ENCODE measurements at places on chromosomes 2 and 18.
A peak's percentile ranks its signal among the peaks of the same experiment; 100 is the strongest.

DNA sequence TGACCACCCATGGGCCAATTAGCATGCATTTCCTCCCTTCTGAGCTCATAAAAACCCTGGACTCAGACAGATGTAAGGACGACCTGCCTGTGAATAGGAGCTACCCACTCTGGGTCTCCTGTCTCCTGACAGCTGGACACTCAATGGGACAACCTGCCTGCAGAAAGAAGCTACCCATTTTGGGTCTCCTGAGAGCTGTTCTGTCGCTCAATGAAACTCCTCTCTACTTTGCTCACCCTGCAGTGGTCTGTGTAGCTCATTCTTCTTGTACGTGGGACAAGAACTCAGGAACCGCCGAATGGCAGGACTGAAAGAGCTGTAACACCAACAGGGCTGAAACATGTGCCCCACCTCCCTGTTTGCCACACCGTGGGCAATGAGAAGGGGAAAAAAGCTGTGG, 60.3 kb upstream of the DYNC1I2 start:
- no peak for DNase-seq

DNA sequence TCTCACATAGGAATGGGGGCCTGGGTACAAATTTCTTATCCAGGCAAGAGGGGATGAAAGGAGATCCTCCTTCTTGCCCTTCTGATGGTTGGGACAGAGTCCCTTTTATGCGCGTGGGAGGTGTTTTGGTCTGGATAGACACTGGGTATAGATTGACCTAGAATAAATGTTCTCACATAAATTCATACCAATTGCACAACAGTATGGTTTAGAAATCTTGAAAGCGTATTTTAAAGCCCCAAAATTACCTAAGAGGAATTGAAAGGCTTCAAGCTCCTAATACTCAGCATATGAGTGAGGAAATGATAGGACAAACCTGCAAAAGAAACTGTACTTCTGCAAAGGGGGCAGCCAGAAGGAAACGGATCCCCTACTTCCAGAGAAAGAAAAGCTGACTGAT, 2.6 kb upstream of the BCL2 start:
- no peak for DNase-seq

- DNase-seq: no peak
Observed at GRCh38 chr2:231348173-231348572, 47.3 kb upstream of the B3GNT7 start.

DNA sequence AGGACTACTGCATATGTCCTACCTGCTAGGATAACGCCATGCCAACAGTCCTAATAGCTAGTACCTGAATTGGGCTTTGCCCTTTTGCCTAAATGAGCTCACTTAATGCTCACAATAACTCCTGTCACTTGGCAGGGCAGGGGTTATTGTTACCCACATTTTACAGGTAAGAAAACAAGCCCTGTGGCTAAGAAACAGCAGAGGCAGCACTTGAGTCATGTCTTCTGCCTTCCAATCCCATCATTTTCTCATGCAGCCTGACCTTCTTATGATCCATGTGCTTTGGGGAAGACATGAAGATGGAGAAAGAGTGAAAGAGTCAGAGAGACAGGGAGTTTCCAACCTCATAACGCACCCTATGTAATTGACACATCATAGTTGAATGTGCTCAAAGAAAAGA, 33.6 kb upstream of the LPIN1 start:
- no peak for DNase-seq

- DNase-seq: peak; percentile 43
Observed at GRCh38 chr2:126657636-126658318, 1.8 kb downstream of the GYPC start.

GRCh38 chr2:216695401-216695821, at the start of gene IGFBP5:
Gene IGFBP5, minus strand, starts transcription at chr2:216695549. Its CDS starts 774 bp downstream, at chr2:216694775.
- DNase-seq: no peak

DNA sequence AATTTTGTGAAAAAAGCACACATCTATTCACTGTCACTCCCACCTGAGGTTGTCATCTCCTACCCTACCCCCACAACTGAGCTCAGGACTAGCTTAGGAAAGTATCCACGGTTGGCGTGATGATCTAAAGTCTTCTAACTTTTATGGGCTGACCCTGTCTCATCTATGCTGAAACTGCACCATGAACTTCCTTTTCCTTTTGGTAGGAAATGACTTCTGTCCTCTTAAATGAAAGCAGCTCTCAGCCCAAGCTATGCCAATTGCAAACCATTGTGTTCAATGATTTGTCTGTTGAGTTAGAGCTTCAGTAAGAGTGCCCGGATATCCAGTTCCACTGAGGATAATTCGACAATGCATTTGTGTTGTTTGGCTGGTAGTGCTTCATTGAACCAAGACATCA, 52.7 kb downstream of the ARHGAP25 start:
- DNase-seq: no peak

DNA sequence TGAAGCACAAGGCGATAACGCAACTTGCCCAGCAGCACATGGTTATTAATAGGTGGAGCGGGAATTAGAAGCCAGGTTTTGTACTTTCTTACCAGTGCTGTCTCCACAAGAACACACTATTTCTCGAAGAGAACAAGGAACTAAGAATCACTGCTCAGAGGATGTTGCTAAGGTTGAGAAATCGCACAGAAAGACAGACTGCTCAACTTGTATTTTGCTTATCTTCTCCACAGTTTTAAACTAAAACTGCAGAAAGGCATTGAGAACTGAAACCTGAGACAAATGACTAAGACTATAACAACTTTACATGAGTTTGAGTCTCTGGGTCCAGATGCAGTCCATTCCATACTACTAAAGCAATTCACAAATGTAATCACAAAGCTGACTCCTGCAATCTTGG, 6.2 kb downstream of the PRKD3 start:
- no peak for DNase-seq

- no peak for DNase-seq
Observed at GRCh38 chr2:27829791-27830190, 58.3 kb downstream of the MRPL33 start.

- no peak for DNase-seq
Observed at GRCh38 chr2:197606180-197606579, 69.2 kb downstream of the RFTN2 start.

DNA sequence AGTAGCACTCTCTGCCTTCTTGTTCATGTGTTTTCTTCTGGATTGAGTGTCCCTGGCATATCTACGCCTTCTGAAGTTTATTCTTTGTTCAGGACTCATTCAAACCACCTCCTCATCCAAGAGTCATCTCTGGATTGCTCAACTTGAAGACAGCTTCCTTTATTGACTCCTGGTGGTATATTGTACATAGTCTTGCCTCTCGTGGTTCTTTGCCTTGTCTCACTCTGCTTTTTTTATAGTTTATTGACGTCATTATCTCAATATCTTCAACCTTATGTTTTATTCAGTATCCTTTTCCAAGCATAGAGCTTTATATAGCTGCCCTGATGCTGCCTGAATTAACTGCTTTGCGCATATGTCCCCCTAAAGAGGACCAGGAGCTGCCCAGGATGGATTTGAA, 161.7 kb downstream of the INSIG2 start:
- DNase-seq: no peak

GRCh38 chr2:46082531-46083485, 214.4 kb upstream of the EPAS1 start:
- DNase-seq: no peak

DNA sequence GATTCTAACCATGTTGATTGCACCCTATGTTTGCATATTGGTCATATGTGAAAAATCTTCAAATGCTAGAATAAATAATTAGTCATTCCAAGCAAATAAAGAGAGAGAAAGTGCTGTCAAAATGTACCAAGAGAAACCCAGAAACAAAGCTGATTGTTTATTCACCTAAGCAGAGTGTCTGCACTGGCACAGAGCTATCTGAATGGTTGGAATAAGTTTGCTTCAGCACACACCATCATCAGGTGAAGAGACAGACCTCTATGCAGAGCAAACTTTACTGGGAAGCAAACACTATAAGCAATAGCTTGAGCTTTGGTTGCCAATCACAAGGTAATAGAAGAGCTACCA, 25.4 kb downstream of the DSG4 start:
- no peak for DNase-seq

DNA sequence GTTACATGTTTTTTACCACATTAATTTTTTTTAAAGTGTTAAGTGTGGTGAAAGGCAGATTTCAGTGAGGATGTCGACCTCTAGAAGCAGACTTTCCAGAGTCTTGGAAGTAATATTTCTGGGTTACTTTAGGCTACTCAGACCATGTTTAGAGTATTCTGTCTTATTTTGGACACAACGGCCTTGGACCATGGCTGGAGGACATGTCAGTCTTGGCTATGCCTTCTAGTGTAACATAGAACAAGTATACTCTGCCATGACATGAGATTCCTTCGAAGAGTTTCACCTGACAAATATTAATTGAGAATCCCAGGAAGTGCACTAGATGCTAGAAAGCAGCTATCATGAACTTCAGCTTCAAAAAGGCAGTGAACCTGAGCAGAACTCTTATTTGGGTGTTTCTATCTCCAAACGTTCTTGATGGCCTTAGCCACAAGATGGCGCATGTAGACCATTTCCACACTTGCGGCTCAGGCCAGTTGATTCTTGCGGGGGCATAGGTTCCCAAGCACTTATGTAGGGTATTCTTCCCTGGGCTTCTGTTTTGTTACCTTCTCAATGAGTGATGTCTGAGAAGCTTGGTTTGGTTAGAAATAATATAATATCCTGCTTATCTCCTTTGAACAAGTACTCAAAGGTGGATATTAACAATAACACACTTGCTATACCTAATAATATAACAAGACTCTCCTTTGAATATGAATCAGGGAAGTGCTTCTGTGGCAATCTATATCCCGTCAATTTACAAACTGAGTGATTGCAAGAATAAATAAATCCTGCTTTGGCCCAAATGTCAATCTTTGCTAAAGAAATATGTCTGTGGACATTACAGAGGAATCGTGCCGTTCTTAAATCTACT, 62.0 kb downstream of the CACNB4 start:
- peak; percentile 10 for DNase-seq

- DNase-seq: no peak
Observed at GRCh38 chr2:166180951-166181812, 53.4 kb upstream of the SCN1A start.

- DNase-seq: no peak
Observed at GRCh38 chr2:40173276-40173675, 278.6 kb downstream of the SLC8A1 start.

- DNase-seq: no peak
Observed at GRCh38 chr2:171432206-171432968, 1.4 kb downstream of the METTL8 start.

GRCh38 chr18:58495207-58495606, 133.7 kb downstream of the ALPK2 start:
- DNase-seq: no peak

- DNase-seq: no peak
Observed at GRCh38 chr2:19887510-19887909, 14.3 kb downstream of the TTC32 start.

- no peak for DNase-seq
Observed at GRCh38 chr18:44741085-44741484, 60.4 kb downstream of the SETBP1 start.

- DNase-seq: no peak
Observed at GRCh38 chr18:3086871-3087270, 73.9 kb upstream of the LPIN2 start.

DNA sequence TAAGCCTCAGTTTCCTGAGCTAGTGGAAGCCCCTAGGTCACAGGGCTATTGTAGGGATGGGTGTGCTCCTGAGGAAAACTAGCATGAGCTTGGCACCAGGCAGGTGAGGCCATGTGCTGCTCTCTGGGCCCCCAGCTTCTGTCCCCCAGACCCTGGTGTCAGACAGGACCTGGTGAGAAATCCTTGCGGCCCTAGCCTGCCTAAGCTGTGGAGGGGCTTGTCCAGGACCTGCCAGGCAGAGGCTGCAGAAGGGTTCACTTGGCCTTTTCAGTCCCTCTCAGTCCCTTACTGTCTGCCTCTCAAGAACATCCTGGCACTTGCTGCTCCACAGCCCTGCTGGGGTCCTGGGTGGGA, 58.4 kb downstream of the ZFP36L2 start:
- DNase-seq: no peak

- no peak for DNase-seq
Observed at GRCh38 chr18:44896846-44897245, 216.2 kb downstream of the SETBP1 start.

GRCh38 chr2:105100046-105100840, 62.4 kb downstream of the MRPS9 start:
- DNase-seq: no peak

All from T-helper 17 cell (primary cell).